Activated T-helper 2 cell treated with anti-CD3 and anti-CD28 coated beads, Interferon-gamma antibody, Interleukin-2, Interleukin-4, amounts not matched to agents 10 μg/mL and 5 μg/mL and 100 μg/mL, durations not matched to agents 14 hours and 24 hours and 36 hours (primary cell): ENCODE measurements at places on chromosomes 2 and 18. TPM values are rescaled to one million over a fixed set of nuclear protein-coding genes. Genes with fewer than 3 reads are reported as not detected.
A peak's percentile ranks its signal among the peaks of the same experiment; 100 is the strongest.

KLHL41 gene
- 0.14 TPM in 1 of 2 replicates, not detected in the other for total RNA-seq

DCDC2C gene
- total RNA-seq, result not detected in 2 replicates

CYP26B1 gene
- total RNA-seq, result not detected in 2 replicates

DNA sequence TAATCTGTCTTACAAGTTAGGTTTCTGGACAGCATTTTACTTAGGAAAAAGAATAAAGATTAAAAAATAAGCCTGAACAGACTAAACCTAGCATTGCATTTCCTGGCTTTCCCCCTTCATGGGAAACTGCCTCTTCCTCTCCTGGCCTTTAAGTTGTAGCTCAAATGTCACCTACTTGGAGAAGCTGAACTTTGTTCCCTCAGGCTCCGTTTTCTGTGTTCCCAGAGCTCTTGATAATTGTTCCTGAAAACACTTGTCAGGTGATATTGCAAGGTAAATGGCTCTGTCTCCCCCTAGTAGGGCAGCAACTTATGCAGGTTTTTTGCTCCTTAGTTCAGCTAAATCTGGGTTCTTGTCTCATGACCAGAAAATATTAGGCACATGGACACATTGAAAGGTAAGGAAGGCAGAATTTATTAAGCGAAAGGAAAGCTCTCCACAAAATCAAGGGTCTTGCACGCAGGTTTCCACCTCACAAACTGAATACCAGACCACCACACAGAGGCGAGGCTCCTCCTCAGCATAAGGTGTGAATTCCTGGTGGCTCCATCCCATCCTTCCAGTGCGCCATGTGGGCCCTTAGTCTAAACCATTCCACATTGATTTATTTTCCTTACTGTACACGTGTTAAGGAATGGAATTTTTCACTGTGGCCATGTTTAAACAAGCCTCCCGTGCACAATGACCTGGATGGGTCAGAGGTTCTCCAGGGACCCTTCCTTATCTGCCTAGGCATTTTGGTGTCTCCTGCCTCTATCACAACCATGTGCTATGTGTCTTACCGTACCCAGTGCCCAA, 229.3 kb downstream of the HNMT start:
- DNase-seq, result no peak

DNA sequence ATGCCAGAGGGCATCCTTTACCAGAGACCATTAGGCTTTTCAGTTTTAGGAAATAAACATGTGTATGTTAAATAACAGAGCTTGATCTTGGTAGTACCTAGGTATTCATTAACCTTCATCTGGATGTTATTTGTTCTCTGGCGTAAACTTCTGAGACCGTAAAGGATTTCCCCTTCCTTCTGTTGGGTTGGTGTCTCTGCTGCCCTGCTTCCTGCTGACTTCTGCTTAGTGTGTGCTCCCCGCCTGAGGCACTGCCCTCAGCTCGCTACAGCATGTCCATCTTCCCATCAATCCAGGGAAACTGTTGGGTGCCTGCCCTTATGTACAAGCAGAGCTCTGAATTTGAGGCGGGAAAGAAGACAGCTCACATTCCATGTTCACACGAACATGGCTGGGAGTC, 177.9 kb downstream of the TPGS2 start:
- DNase-seq, result no peak

DNA sequence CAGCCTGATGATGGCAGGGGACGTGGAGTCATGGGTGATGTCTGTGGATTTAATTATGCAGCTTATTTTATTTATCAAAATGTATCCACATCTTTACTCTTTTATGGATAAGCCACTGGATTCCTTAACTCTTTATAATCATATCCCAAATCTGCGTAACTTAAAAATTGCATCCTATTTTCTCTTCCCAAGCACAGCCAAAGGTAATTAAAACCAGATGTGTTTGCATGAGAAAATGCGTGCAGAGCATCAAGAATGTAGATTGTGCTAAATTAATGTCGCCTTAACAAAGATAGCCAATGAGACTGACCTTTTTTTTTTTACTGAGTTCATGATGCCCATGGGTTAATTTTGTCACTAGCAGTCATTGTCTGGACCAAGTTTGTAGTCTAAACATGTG, 10.0 kb downstream of the SH3RF3 start:
- no peak for DNase-seq

DNA sequence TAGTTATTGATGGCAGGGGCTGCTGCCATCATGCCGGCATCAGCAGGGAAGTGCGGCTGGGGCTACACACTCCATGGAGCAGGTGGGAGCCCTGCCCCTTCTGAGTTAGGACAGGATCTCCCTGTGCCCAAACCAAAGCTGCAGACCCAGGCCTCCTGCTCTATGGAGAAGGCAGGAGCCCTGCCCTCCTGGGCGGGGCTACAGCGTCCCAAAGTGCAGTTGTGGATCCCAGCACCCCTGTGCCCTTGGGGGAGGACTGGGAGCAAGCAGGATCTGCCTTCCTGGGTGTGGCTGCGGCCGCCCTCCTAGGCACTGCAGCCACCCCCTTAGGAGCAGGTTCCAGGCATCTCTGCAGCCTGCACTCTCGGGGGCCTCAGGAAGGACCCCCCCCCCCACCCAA, 1392.4 kb upstream of the SLC39A10 start:
- DNase-seq, result no peak

DNA sequence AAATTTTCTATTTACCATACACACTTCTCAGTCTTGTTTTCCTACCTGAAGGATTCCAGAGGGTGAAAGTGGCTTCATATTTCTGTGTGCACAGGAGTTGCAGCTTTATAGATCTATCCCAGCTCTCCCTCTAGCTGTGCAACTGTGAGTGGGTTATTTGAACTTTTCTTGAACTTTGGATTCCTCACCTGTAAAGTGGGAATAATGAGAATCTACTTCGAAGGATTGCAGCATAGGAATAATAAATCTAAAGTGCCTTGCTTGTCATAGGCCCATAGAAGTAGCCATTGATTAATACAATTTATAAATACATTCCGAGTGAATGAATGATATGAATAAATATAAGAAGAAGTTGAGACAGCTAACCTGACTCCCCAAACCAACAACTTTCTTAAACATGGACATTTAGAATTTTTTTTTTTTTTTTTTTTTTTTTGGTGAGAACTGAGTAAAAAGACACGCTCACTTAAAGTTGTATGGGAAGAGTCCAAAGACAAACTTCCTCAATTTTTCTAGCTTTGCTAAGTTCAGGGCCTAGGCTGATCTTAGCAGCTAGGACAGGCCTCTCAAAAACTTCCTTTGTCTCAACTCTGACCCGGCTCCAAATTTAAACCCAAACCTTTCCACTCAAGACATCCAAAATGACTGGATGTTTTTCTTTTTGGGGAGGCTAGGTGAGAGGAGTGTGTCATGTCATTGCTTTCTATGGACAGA, 203.3 kb upstream of the FBXO11 start:
- no peak for DNase-seq

GRCh38 chr18:22200611-22201225, 31.3 kb downstream of the GATA6 start:
- DNase-seq, result no peak

DNA sequence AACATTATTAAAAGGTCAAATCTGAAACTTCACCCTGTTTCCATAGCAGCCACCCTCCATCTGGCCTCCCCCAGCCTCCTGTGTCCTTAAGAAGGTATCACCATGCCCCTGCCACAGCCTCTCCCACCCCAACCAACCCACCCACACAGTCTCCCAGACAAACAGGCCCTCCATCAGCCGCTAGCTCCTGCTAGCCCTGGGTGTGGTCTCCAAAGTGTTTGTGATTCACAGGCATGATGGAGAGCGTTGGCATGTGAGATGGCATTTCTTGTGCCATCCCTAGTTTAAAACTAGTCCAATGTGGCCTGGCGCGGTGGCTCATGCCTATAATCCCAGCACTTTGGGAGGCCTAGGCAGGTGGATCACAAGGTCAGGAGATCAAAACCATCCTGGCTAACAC, 44.9 kb upstream of the GPR45 start:
- no peak for DNase-seq

DNA sequence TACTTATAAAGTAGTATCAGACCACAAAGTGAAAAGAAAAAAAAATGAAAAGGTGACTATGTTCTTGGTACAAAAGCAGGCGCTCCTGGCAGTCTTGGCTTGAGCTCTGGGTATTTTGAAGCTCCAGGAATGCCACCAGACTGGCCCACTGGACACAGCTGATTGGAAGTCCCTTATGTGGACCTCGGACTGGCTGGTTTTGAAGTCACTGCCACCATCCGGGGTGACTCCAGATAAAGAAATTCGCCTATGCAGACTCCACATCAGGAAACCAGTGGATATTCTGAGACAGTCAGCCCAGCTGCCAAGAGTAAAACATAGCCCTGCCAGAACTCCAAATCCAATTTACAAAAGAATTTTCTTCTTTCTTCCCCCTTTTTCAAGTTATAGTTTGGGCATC, 28.0 kb downstream of the ACKR3 start:
- no peak for DNase-seq

- no peak for DNase-seq
Observed at GRCh38 chr18:75173125-75173432, 35.9 kb downstream of the PTGR3 start.

- no peak for DNase-seq
Observed at GRCh38 chr2:24107-24506, 22.2 kb downstream of the FAM110C start.

- DNase-seq, result peak; percentile 12
Observed at GRCh38 chr2:199659207-199659606, 191.8 kb downstream of the FTCDNL1 start.

- DNase-seq, result no peak
Observed at GRCh38 chr18:33959609-33960008, 265.1 kb downstream of the NOL4 start.

GRCh38 chr2:38375696-38376345, 1.3 kb downstream of the ATL2 start:
- DNase-seq, result no peak

DNA sequence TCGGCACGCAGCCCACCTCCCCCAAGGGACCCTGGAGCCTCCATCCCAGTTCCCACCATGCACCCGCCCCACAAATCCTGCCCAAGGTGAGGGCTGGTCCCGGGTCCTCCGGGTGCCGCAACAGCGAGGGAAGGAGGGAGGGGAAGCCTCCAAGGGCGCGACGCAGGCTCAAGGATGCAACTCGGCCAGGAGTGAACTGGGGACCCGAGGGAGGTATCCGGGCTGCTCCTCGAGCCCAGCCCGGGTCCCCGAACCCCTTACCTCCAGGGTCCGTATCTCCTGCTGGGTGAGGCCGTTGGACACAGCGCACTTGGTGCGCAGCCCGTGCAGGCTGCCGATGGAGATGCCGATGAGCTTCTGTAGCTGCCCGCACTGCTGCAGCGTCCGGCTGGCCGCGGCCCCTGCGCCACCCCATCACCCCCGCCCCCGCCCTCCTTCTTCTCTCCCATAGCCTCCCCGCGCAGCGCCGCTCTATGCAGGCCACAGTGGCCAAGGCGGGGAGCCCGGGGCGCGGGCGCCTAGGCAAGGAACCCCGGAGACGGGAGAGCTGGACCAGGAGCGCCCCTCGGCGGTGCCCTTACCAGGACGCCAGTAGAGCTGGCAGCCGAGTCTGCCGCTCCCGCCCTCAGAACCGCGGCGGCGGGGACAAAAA, 124.1 kb downstream of the ANKRD30BL start:
- no peak for DNase-seq

GRCh38 chr2:201248288-201248844, 12.0 kb upstream of the CASP8 start:
- DNase-seq, result no peak
